Osteoblast (primary cell): ENCODE measurements at places on chromosomes 2 and 18. TPM values are rescaled to one million over a fixed set of nuclear protein-coding genes. Genes with fewer than 3 reads are reported as not detected.

EHD3 gene
- total RNA-seq, result 16.3 and 17.4 TPM in 2 replicates

GRCh38 chr2:234880551-234881211, 71.1 kb upstream of the SH3BP4 start:
- no peaks in the 10 kb centered on the region for H3K36me3 ChIP-seq
- H3K4me1 ChIP-seq, result peaks cover 20% of the 10 kb centered on the region
- H3K27me3 ChIP-seq, result no peaks in the 10 kb centered on the region
- peak overlapping the region; percentile 74 for H3K27ac ChIP-seq

DNA sequence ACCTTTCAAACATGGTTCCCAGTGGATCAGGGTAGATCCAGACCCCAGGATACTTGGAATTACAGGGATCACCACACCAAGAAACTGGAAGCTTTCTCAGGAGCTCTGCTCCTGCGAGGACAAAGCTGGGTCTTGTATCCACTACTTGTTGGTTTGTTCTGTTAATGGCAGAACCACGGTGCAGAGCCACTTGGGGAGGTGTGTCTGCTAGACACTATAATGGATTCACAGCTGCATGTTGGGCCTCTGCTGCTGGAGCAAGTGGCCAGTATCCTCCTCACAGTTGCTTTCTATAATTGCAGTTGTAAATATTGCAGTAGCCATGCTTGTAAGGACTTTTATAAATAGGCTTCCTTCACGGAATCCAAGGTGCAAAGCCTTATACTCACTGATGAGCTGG, 12.9 kb downstream of the FOSL2 start:
- peak overlapping the region; percentile 44 for H3K27ac ChIP-seq
- peaks cover 97% of the 10 kb centered on the region for H3K36me3 ChIP-seq
- no peak overlapping the region for H3K4me3 ChIP-seq
- peak; percentile 46 for DNase-seq
- no peaks in the 10 kb centered on the region for H3K27me3 ChIP-seq

DNA sequence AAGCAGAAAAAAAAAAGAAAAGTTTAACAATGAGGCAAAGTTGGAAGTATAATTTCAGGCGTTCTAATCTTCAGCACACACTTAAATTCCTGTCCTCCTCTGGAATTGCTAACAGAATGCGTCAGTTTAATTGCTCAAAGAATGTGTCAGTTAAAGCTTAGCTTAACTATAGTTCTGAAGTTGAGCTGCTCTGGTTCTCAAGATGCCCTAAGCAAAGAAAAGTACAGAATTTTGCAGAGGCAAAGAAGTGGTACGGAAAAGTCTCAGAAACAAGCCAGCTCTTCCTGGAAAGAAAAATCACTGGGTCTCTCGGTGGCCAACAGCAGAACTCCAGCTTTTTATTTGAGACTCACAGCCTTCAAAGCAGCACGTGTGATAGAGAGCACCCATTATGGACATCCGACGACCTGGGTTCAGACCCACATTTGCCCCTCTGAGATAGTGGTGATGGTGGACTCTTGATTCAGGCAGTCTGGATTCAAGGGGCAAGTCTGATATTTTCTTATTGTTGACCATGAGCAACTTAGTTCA, 22.2 kb upstream of the MYO3B start:
- no peak overlapping the region for H3K27ac ChIP-seq
- peaks cover 8% of the 10 kb centered on the region for H3K4me1 ChIP-seq
- no peaks in the 10 kb centered on the region for H3K27me3 ChIP-seq
- no peak overlapping the region for H3K4me3 ChIP-seq

DNA sequence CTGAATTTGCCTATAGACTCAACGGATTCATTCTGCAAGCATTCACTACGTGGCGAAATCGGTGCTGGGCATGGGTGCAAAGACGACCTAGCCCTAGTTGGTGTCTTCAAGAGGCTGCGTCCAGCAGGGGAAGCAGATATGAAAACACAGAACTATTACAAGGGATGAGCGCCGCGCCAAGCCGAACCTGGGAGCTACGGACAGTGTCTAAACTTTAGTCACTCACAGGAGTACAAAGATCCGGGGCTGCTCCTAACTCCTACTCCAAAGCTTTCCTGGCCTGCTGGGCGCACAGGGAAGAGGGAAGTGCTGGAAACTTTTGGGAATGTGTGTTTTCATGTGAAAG, 732 bp upstream of the ANXA4 start:
- H3K4me3 ChIP-seq, result peak overlapping the region; percentile 91
- H3K27ac ChIP-seq, result peak overlapping the region; percentile 82
- peaks cover 18% of the 10 kb centered on the region for H3K4me1 ChIP-seq
- peak; percentile 93 for DNase-seq
- H3K27me3 ChIP-seq, result no peaks in the 10 kb centered on the region

GRCh38 chr2:50650403-50650810, 381.5 kb downstream of the NRXN1 start:
- no peaks in the 10 kb centered on the region for H3K36me3 ChIP-seq
- H3K27ac ChIP-seq, result no peak overlapping the region
- H3K27me3 ChIP-seq, result no peaks in the 10 kb centered on the region
- no peaks in the 10 kb centered on the region for H3K4me1 ChIP-seq
- no peak overlapping the region for H3K4me3 ChIP-seq

DNA sequence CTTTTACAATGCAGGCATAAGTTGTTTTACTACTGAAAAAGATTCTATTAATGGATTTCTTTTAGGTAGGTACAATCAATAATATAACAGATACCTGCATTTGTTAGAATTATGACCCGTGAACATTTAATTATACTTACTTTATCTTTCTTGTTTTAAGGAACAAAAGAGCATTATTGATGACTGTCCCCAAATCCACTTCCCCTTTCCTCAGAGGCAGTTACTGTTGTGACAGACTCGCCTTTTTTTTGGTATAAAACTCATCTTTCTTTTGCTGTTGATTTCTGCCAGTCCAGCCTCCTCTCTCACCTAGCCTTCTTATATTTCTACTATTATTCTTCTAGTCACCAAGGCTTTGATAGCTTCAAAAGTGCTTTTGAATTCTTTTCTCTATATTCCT, 12.1 kb downstream of the ACTR3 start:
- no peak overlapping the region for H3K27ac ChIP-seq
- no peak overlapping the region for H3K4me3 ChIP-seq
- no peaks in the 10 kb centered on the region for H3K36me3 ChIP-seq
- no peaks in the 10 kb centered on the region for H3K27me3 ChIP-seq

DNA sequence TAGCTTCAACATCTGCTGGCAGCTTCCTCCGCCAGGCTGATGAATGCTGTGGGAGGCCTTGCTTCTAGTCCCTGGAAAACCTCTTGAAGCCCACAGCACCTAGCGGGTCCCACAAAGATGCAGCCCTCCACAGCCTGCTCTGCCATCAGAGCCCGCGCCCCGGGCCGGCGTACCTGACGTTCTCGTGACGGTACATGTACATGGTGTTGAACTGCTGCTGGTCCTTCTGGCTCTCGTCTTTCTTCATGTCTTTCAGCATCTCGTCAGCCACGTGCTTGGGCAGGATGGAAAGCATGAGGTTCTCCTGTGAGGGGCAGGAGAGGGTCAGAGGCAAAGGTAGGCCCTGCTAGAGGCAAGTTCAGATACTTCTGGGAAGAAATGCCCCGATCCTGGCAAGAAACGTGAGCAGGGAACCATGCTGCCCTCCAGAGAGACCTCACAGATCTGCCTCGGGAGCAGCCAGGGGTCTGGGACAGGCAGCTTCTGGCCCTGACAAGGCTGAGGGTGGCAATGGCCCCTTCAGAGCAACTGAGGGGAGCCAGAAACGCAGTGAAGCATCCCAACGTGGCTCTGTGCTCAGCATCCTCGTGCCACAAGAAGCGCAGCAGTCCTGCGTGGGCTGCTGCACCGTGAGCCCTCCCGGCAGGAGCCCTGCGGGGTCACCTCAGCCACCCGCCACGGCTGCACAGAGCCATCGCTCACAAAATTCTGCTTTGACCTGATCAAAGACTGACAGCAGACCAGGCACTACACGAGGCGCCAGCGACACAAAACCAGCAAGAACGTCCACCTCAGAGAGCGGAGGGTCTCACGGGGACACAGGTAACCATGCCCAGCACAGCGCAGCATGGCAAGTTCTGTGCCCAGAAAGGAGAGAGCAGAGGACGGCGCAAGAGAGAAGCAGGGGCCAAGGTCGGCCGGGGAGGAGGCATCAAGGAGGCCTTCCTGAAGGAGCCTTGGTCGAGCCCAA, 49.1 kb downstream of the CENPO start:
- H3K27ac ChIP-seq, result no peak overlapping the region
- no peaks in the 10 kb centered on the region for H3K4me1 ChIP-seq
- H3K36me3 ChIP-seq, result no peaks in the 10 kb centered on the region

- H3K36me3 ChIP-seq, result no peaks in the 10 kb centered on the region
- H3K4me1 ChIP-seq, result peaks cover 10% of the 10 kb centered on the region
- H3K27me3 ChIP-seq, result no peaks in the 10 kb centered on the region
- no peak overlapping the region for H3K27ac ChIP-seq
- no peak overlapping the region for H3K4me3 ChIP-seq
- no peak for DNase-seq
Measured at GRCh38 chr2:84840306-84840705, 40.6 kb downstream of the TRABD2A start.

DNA sequence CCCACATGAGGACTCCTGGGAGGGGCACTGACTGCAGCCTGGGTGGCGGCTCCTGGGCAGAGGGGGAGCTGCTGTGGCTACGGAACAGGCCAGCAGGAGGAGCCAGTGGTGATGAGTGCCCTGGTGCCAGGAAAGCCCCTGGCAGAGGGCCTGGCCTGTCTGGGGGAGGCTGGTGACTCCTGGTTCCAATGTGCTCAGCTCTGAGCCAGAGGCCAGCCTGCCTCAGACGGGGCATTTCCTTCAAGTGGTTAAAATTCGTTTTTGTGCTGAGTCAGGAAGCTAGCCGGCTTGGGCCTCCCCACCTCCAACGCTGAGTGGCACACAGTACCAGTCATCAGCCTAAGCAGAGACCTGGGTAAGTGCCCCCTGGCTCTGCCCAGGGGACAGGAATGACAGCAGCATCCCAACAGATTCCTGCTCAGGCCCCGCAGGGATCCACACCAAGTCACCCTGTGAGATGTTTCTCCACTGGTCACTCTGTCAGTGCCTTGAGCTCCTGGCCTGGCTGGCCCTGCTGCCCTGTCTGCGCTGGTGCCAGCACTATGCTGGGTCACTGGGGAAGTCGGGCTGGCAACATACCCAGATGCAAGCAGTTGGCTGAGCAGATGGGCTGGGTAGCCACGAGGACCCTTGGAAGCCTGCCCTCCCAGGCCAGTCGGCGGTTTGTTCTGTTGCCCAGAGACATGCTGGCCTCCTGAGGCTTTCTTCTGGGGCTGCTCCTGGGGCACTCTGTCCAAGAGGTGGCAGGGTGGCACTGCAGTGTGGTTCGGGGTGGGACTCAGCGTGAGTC, 7.1 kb upstream of the KLF11 start:
- no peaks in the 10 kb centered on the region for H3K36me3 ChIP-seq
- no peaks in the 10 kb centered on the region for H3K27me3 ChIP-seq
- H3K27ac ChIP-seq, result peak overlapping the region; percentile 74
- H3K4me1 ChIP-seq, result peaks cover 37% of the 10 kb centered on the region
- H3K4me3 ChIP-seq, result no peak overlapping the region

- DNase-seq, result no peak
- no peaks in the 10 kb centered on the region for H3K4me1 ChIP-seq
Measured at GRCh38 chr18:22020127-22020866, 149.1 kb upstream of the GATA6 start.

UGT1A3 gene
- not detected in 2 replicates for total RNA-seq

DNA sequence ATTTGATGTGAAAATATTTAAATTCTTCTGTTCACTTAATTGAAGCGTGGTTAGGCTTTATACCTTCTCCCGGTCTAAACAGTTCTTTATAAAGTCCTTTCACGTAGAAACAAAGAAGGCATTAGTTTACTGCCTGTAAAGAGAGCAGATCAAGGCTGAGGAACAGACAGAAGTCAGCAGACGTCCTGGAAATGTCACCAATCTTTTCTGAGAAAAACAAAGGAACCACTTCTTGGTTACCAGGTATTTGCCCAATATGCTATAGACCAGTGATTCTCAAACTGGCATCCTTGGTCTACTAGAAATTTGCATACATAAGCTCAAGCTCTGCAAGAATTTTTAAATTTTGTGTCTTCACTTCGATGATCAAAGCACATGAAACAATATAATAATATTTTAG, 89.2 kb upstream of the STK17B start:
- peaks cover 36% of the 10 kb centered on the region for H3K4me1 ChIP-seq
- peak overlapping the region; percentile 93 for H3K27ac ChIP-seq
- H3K4me3 ChIP-seq, result no peak overlapping the region
- no peak for DNase-seq

- no peak for DNase-seq
- H3K4me3 ChIP-seq, result no peak overlapping the region
- H3K27ac ChIP-seq, result no peak overlapping the region
- H3K4me1 ChIP-seq, result no peaks in the 10 kb centered on the region
Measured at GRCh38 chr2:111176388-111176787, 55.7 kb downstream of the BCL2L11 start.
